ENCODE measurements at places on chromosomes 1 and 21.
A peak's percentile ranks its signal among the peaks of the same experiment; 100 is the strongest.

DNA sequence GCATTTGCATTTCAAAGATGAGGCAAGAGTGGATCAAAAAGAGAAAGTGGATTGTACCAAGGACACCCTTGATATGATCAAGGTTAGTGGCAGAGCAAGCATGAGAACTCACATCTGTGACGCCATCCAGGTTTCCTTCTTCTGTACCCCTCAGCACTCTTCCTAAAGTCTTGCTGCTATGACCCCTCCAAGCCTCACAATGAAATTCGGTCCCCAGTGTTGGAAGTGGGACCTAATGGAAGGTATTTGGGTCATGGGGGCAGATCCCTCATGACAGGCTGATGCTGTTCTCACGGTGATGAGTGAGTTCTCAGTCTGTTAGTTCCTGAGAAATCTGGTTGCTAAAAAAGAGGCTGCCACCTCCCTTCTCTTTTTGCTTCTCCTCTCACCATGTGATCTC is 86.4 kb downstream of the PGM1 start:
- DNase-seq: no peak

DNA sequence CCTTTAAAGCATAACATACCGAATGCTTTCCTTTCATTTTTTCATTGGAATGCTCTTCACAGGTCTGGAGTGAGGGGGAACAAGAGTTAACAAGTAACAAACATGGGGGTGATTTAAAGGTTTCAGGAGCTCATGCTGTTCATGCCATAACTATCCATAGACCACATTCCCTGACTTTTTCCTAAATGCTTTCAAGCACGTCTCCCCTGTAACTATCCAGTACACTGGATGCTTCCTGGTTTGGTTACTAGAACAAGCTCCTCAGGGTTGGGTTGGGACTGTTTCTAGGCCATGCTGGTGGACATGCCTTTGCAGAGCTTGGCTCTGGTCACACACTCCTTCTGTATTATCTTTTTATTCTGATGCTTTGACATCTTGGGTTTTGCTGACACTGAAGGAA is 38.6 kb downstream of the KCNK1 start:
- no peak for DNase-seq

DNA sequence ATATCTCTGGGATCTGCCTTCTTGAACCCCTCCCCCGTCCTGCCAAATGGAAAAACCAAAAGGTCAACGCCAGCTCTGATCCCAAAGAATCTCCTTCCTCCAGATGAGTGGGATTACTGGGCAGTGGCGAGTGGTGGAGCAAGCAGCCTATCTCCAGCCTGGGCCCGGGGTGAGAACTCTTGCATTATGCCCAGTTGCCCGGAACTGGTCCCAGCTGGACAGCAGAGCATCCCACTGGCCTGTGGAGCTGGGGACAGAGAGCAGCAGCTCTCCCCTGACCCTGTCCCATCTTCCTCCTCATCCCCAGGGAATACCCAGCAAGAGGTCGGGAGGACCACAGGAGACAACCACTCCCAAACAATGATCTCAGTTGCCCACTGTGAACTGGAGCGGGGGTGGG is 130.5 kb downstream of the TMEM53 start:
- no peak for DNase-seq

- no peak for DNase-seq
Observed at GRCh38 chr1:167881786-167882185, 32.1 kb downstream of the ADCY10 start.

DNA sequence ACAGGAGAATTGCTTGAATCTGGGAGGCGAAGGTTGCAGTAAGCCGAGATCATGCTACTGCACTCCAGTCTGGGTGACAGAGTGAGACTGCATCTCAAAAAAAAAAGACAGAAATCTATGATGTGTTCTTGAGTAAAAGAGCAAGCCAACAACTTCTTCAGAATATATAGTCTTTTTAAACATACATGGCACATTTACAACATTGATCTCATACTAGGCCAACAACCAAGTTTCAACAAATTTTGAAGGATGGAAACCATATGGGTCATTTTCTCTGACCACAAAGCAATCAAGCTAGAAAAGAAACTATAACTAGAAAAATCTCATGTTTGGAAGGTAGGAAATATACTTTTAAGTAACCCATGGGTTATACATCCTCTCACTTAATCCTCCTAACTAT is 38.3 kb downstream of the PAFAH2 start:
- DNase-seq: no peak

DNA sequence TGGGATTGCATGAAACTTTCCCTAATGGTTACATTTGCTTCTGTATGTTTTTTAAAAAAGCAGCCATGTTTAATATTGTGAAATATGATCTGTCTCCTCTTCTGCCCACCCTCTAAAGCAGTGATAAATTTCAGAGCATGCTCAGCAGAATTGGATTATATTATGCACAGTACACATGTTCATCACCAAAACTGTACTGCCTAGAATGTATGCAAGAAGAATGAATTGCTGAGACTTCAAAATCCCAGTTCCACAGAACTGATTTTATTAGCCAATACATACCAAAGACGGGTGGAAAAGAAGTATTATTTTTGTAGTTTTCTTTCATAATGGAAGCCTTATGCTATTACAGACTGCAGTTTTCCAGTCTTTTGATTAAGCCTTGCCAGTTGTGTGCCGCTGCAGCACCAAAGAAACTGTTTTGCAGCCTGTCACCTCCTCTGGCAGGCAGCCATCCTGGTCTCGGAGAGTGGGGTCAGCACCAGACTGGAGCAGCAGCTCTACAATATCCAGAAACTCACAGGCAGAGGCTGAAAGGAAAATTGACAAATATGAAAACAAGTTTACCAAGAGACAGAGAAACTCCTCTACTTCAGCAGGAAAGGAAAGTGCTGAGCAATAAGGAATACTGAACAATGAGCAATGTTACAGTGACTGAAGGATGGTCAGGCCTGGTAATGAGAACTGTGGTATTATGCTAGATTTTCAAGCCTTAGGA is 58.1 kb downstream of the LHX4 start:
- DNase-seq: no peak

GRCh38 chr21:44949161-44949778 is 9.4 kb downstream of the SLX9 start:
- no peak for DNase-seq

GRCh38 chr1:15249081-15249480 is 2.1 kb downstream of the FHAD1 start:
- DNase-seq: no peak

GRCh38 chr21:39715804-39716397 is 29.1 kb upstream of the IGSF5 start:
- DNase-seq: peak; percentile 32

DNA sequence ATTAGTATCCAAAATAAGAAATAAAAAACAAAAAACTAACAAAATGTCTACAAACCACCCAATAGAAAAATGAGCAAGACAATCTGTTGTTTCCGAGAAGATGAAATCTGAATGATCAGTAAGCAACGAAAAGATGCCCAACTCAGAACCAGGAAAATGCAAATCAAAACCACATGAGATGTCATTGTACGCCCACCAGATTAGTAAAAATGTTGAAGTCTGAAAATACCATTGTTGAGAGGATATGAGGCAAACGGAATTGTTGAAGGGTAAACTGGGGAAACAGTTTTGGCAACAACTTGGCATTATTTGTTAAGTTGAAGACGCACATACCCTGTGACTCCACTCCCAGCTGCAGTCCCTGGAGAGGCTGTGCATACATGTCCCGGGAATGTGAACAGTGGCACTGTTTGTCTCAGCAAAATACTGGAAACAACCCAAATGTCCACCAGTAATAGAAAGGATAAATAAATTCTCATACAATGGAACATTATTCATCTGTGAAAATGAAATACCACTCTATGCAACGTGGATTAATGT is 10.6 kb downstream of the ZBTB17 start:
- DNase-seq: no peak

- DNase-seq: no peak
Observed at GRCh38 chr1:198143797-198144196, 13.0 kb upstream of the NEK7 start.

GRCh38 chr1:226558036-226558650 is 9.6 kb downstream of the STUM start:
- DNase-seq: no peak

DNA sequence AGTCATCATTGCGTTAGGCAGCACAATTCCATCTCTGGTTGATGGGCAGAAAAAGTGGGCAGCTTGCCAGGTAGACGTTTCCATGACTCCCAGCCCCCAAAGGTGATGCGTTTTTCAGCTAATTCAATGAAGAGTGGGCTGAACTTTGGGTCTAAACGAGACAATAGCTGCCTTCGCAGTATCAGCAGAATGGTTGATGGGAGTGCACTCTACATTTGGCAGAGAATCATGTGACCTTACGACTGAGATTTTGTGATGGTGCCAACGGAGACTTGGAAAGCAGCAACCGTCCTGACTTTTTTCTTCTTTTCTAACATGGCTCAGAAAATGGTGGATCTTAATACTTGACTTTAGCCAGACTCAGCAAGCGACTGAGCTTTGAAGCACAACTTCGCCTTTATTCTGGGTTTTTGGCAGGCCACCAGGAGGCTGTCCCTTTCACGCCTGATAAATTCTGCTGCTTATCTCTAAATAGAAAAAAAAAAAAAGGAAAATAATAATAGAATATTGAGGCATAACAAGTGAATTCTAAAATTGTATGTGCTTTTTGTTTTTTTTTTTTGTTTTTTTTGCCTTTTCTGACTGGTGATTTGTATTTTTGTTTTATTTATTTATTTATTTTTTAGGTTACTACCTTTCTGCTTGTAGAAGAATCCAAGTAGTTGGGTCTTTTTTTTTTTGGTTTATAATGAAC is 804.8 kb downstream of the USP25 start:
- no peak for DNase-seq

- DNase-seq: no peak
Observed at GRCh38 chr21:9758888-9759287, 762.5 kb upstream of the TPTE start.

GRCh38 chr1:31507676-31508530 is 68.4 kb upstream of the TINAGL1 start:
- DNase-seq: no peak

DNA sequence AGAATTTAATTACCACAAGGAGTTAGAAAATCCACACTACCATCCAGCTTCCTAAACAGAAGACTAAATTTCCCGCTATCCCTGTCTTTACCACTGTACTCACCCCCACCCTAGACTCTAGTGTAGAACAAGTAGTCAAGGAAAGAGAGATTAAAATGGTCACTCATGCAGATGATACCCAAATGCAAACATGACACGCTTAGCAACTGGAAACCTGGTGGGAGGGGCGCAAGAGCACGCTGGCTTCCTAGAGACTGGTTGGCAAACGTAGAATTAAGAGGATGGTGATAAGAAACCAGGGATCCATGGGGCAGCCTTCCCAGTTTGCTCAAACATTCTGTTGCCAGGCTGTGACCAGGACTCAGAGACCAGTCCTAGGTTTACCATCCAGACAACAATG is 9.9 kb upstream of the LDLRAD1 start:
- no peak for DNase-seq

DNA sequence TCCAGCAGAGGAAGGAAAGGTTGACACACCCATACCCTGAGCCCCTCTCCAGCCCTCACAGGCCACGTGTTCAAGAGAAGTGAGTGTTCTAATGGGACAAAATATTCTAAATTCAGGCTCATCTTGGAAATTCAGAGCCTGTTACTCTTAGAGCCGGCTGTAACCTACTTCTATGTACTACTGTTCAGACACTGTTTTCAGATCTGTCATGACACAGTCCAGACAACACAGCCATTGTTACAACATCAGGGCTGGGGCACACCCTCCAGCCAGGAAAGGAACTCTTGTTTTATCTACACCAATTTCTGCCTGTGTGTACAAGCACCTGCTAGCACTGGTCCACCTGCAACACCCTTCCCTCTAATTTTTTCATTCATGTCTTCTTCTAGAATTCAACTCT is 145.4 kb upstream of the C8B start:
- no peak for DNase-seq

- DNase-seq: no peak
Observed at GRCh38 chr1:244144053-244144452, 93.0 kb downstream of the ZBTB18 start.

- DNase-seq: no peak
Observed at GRCh38 chr1:162081316-162081715, 11.8 kb downstream of the NOS1AP start.

- DNase-seq: no peak
Observed at GRCh38 chr1:232890340-232890943, 60.0 kb upstream of the NTPCR start.

DNA sequence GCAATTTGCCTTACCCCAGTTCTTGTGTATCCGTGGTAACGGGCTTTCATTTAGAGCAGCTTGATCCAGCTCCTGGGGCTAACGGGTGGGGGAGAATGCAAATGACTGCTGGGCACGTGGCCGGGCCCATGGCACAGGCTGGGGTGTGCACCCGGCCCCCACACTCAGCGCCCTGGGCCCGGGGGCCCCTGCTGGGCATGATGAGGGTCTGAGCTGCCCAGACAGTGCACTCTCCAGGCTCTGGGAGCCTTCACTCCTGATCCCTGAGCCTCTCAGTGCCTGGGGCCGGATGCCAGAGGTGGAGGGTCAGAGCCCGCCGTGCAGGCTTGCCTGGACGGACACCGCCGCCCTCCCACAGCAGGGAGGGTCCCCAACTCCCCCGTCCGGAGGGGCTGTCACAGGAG is 20.1 kb upstream of the PEX10 start:
- no peak for DNase-seq

GRCh38 chr21:33909756-33910155 is 5.8 kb downstream of the ATP5PO start:
- no peak for DNase-seq

GRCh38 chr1:234973426-234974250 is 155.0 kb downstream of the TOMM20 start:
- DNase-seq: no peak
